ENCODE measurements at places on chromosomes 3 and 15.

DNA sequence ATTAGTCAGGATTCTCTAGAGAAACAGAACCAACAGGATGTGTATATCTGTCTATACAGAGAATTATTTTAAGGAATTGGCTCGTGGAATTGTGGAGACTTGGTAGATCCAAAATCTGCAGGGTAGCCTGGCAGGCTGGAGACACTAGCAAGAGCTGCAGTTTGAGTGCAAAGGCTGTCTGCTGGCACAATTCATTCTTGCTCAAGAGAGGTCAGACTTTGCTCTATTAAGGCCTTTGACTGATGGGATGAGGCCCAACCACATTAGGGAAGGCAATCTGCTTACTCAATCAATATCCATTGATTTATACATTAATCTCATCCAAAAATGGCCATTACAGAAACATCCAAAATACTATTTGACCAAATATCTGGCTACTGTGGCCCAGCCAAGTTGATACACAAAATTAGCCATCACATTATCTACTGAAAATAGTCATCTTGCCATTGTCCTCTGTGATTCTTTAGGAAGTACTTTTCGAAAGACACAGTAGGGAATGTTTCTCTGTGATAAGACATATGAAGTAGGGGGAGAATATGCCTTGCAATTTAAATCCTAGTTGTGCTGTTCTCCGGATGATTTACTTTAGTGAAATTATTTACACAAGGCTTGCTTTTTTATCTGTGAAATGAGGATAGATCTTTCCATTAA, 873.8 kb downstream of the ROBO2 start:
- no peak for DNase-seq

GRCh38 chr15:86236356-86237110, 156.9 kb downstream of the AGBL1 start:
- no peak for DNase-seq

DNA sequence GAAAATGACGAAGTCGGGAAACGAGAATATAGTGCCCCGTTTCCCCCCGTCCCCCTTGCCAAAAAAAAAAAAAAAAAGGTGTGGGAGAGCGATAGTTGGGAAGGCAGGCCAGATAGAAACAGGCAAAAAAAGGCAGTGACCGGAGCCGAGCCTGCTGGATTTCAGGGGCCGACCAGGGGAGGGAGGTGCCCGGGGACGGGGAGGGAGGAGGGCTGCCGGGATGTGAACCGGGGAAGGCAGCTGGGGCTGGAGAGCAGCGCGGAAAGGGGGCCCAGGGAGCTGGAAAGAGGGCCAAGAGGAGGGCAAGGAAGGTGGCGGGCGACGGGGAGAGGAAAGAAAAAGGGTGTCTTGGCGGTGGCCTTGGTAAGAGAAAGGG, 837 bp downstream of the LRRN1 start:
- DNase-seq = no peak

- DNase-seq = no peak
These were observed 330.7 kb upstream of the TPM1 start for GRCh38 chr15:62711691-62712454.

DNA sequence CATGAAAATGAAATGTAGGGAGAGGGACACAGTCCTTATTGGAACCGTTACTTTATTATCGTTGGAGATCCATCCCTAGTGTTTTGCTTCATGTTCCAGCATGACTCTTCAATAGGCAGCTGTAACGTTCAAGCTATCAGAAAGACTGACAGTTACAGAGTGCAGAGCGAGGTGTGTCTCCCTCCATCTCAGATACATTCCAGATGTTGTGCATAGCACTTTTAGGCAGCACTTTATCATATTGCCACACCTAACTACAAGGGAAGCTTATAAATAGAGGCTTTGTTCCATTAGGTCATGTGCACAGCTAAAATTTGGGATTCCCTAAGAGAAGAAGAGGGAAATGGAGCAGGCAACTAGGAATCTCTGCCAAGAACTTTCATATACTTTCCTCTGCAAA, 1009.6 kb downstream of the ROBO2 start:
- no peak for DNase-seq

DNA sequence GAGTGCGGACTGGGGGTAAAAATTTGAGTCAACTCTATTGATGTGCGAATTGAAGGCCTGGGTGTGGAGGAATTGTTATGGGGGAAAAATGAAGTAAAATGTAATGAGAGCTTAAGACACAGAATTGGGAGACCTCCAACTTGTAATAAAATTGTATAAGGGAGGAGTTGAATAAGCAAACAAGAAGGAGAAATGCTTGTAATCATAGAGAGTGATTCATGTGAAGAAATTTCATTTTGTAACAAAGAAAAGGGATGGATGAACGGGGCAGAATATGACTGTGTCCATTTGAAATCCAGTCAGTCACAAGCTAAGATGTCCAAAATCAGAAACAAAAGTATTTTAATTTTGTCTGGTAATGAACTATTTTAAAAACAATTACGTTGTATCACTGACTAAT, 552.3 kb downstream of the NAALADL2 start:
- no peak for DNase-seq

DNA sequence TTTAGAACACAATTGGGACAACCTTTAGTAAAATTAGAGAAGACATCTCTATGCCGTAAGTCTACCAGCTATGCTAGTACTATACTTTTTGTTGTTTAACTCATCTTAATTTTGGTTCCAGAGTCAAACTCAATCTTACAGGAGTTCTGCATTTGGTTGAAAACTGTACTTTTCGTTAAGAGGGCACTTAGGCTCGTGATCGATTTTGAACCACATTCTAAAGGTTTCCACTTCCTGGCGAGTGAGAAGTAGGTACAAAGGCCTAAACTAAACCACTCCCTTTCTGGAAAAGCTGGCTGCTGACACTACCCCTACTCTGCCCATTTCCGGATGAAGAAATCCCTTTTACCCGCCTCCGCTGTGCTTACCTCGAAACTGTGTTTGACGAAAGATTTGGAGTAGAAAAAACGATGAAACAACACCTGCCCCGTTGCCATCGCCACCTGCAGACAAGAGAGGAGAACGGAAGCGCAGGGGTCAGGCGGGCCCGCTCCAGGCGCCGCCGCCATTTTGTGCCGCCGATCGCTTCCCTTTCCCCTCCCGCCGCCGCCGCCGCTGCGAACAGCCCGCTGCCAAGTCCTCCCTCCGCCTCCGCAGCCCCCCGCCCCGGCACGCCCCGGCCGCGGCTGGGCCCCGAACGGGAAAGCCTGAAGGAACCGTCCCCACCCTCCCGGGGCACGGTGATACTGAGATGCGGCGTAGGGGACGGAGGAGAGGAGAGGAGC, 748 bp downstream of the CCNL1 start:
- DNase-seq = peak; percentile 55

GRCh38 chr3:23944861-23945662, at the start of gene NR1D2:
Gene NR1D2 (plus strand): TSS chr3:23945286. CDS start chr3:23945579, 293 bp downstream.
- DNase-seq = peak; percentile 50

DNA sequence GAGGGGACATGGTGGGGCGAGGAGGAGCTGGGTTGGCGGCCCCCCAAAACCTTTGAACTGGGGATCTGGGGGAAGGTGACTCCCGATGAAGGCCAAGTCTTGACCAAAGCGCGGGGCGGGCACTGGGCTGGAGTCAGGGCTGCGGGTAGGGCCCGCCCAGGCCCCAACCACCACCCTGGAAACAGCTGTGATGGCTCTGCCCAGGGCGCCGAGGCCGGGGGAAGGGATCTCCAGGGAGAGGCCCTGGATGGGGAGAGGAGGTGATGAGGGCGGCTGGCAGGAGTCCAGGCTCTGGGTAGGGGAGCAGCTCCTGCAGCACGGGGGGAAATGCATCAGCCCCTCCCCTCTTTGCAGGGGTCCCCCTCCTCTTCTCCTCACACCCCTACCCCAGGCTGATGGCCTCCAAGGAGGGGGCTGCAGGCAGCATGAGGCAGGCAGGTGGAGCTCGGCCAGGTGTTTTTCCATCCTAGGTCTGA, 5.9 kb upstream of the C15orf39 start:
- DNase-seq = no peak

DNA sequence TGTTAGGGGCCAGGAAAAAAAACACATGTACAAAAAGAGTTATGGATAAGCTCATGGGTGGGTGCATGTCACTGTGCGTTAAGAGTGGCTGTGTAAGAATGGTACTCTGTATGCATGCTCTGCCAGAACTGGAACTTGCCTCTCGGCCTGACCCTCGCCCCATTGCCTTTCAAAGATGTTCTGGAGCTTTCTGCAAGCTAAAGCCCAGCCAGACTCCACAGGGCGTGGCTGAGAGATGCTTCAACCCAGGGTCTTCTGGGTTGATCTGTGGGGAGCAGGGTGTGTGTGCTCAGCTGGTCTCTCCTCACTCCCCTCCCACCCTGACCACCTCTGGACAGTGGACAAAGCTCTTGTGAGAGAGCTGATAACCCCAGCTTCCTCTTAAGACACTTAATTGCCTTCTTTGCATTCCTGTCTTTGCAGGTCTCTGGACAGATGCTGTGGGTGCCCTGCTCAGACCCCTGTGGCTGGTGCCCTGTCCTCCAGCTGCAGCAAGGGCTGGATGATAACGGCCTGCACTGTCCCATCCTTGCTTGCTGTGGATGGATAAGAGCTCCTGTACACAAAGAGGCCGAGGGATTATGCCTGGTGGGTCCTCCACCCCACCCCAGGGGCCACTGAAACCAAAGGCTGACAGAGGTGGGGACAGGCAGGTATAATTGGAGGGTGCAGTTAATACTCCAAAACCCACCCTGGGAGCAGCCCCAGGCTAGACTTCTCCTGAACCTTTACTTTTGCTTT, 28.7 kb downstream of the ALDH1L1 start:
- DNase-seq = no peak

DNA sequence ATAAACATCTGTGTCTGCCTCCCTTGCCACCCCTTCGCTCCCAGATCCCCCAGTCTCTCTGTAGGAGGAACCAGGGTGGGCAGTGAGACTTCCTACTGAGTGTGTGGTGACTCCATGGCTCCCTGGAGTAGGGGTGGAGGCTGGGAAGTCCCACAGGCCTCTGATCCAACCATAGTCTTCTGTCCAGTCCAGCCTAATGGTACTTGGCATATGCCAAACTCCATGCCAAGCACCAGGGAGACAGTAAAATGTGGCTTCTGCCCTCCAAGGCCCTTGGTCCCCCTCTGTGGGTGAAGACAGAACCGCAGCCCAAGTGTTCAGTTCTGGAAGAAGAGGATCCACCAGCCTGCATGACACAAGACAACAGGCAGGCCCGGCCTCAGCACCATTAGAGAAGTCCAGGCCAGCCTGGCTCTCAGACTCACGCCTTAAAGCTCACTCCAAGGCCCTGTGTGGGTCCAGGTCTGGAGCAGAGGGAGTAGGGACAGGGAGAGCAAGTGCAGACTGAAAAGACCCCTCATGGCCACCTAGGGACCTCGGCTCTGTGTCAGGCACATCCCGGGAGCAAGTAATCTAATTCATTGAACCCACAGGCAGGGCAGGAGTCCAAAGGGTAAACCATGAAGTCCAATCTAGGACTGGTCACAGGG, 112.7 kb downstream of the ETFA start:
- no peak for DNase-seq

DNA sequence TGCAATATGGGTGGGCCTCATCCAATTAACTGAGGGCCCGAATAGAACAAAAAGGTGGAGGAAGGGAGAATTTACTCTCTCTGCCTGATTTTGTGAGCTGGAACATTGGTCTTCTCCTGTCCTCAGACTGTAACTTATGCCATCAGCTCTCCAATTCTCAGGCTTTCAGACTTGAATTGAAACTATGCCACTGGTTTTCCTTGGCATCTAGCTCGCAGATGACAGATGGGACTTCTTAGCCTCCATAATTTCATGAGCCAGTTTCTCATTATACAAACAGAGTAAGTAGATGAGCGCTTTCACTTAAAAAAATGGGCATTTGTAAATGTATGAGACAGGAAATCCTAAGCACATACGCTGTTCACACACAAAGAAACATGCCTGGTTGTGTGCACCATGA, 8.7 kb upstream of the PTX3 start:
- no peak for DNase-seq

GRCh38 chr15:91219206-91219605, 119.1 kb downstream of the SV2B start:
- no peak for DNase-seq

GRCh38 chr15:80967991-80968510, 21.6 kb downstream of the MESD start:
- DNase-seq = no peak

GRCh38 chr15:66858423-66859207, 156.6 kb downstream of the SMAD6 start:
- DNase-seq = no peak

DNA sequence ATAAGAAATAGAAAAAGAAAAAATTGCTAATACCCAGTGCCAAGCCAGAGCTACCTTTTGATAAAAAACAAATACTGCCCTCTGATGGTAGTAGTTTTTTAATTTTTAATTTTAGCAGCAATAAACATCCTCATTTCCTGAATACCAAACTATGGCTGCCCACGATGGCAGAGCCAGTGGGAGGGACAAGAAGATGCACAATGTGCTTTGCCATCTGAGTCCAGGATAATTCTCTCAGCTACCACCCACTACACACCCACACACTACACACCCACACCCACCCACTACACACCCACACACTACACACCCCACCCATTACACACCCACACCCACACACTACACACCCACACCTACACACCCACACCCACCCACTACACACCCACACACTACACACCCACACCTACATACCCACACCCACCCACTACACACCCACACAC, 17.8 kb downstream of the CEP19 start:
- DNase-seq = no peak

GRCh38 chr3:98702166-98702565, 61.0 kb upstream of the ST3GAL6 start:
- no peak for DNase-seq

GRCh38 chr3:50138266-50139200, 16.6 kb upstream of the SEMA3F start:
- DNase-seq = no peak

- DNase-seq = no peak
These were observed 50.1 kb downstream of the TMOD3 start for GRCh38 chr15:51879555-51879954.
